ENCODE measurements at places on chromosomes 7 and 10. TPM values are rescaled to one million over a fixed set of nuclear protein-coding genes. Genes with fewer than 3 reads are reported as not detected.

DNA sequence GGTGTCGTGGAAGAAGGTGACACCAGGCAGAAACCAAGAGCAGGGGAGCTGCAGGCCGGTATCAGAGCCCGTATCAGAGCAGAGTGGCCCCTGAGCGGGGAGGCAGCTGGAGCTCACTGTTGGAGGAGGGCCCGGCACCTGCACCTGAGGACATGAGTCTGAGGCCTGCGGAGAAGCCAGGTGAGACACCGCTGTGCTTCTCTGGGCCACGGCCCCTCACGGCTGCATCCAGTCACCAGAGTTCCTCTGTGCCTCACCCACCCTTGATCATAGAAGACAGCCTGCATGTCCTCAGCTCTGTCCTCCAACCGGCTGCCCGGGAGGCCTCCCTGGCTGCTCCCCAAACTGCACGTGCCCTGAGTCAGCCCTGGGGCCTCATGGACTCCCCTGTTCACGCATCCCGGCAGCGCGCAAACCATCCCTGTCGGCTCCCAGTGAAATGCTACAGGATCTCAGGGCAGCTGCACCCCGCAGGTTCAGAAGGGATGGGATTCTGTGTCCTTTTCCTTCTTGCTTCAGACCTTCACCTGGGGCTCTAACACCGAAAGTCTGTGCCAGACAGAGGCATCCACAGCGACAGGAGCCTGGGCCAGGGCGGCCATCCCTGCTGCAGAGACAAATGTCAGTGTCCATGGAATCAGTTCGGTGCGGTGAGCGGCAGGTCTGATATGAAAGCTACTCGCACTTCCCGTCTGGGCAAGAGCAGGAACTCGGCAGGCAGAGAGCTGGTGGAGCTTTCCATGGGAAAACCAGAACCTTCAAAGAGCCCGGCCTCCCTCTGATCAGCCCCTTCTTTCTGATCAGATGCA is 111.9 kb upstream of the FAM20C start:
- no peak overlapping the region for H3K27ac ChIP-seq
- no peaks in the 10 kb centered on the region for H3K4me1 ChIP-seq
- H3K36me3 ChIP-seq = no peaks in the 10 kb centered on the region
- DNase-seq = no peak

GRCh38 chr7:86968618-86969017 is 90.8 kb downstream of the ELAPOR2 start:
- no peak for DNase-seq
- H3K4me3 ChIP-seq = no peak overlapping the region
- no peaks in the 10 kb centered on the region for H3K36me3 ChIP-seq
- no peaks in the 10 kb centered on the region for H3K4me1 ChIP-seq
- H3K27ac ChIP-seq = no peak overlapping the region
- no peaks in the 10 kb centered on the region for H3K27me3 ChIP-seq

The ATOH7 gene
- 0.05 TPM for total RNA-seq

The SYT15 gene
- total RNA-seq = 0.80 TPM

GRCh38 chr10:96618653-96619052 is 31.8 kb upstream of the TM9SF3 start:
- no peak overlapping the region for H3K4me3 ChIP-seq
- H3K27me3 ChIP-seq = no peaks in the 10 kb centered on the region
- H3K36me3 ChIP-seq = no peaks in the 10 kb centered on the region
- no peak for DNase-seq

DNA sequence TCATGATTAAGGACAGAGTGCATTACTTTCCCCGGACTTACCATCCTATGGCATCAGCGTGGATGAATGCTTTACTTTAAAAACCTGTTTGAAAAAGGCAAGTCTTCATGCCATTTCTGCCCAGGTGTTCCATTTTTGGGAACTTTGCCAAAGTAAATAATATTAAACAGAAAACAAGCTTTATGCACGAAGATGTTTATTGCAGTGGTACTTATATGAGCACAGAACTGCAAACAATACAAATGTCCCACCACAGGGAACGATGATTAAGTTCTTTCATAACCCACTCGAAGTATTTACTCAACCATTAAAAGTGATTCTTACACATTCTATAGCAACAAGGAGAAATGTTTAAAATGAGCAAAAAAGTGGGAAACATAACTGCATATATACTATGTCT is 109.7 kb upstream of the GDF10 start:
- H3K27ac ChIP-seq = no peak overlapping the region
- H3K36me3 ChIP-seq = no peaks in the 10 kb centered on the region
- H3K4me1 ChIP-seq = no peaks in the 10 kb centered on the region
- DNase-seq = no peak
- H3K27me3 ChIP-seq = no peaks in the 10 kb centered on the region
- no peak overlapping the region for H3K4me3 ChIP-seq

GRCh38 chr10:87850742-87851205 is 12.6 kb downstream of the KLLN start:
- H3K36me3 ChIP-seq = no peaks in the 10 kb centered on the region
- no peak overlapping the region for H3K27ac ChIP-seq
- no peak overlapping the region for H3K4me3 ChIP-seq
- no peaks in the 10 kb centered on the region for H3K27me3 ChIP-seq

The SEMA3D gene
- total RNA-seq = 1.3 TPM

The TACR2 gene
- 0.05 TPM for total RNA-seq

The CDH23 gene
- total RNA-seq = 9.1 TPM

The DUS4L gene
- 7.6 TPM for total RNA-seq

DNA sequence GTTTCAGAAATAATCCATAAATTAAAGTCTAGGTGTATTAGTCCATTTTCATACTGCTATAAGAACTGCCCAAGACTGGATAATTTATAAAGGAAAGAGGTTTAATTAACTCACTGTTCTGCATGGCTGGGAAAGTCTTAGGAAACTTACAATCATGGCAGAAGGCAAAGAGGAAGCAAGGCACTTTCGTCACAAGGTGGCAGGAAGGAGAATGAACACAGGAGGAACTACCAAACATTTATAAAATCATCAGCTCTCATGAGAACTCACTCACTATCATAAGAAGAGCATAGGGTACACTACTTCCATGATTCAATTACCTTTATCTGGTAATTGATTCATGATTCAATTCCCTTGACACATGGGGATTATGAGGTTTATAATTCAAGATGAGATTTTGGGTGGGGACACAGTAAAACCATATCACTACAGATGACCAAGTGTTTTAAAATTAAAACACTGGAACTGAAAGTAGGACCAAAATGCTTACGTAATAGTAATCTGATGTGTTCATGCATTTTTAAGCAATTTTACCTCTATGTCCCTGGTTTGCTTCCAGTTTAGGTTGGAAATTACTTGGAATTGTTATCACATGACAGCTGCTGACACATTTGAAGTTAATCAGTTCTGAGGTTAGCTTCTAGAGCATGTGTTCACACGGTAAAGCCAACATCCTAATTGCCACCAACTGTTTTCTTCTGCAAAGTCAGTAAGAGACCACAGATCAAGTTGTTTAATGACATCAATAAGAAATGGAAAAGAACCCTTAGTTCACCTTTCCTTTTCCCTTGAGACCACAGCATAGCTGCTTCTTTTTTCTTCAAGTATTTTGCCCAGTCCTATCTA is 48.4 kb upstream of the SEMA3C start:
- no peaks in the 10 kb centered on the region for H3K36me3 ChIP-seq
- no peak overlapping the region for H3K27ac ChIP-seq
- H3K4me1 ChIP-seq = no peaks in the 10 kb centered on the region
- no peak for DNase-seq
- H3K4me3 ChIP-seq = no peak overlapping the region
- no peaks in the 10 kb centered on the region for H3K27me3 ChIP-seq

The MOGAT3 gene
- not detected for total RNA-seq

The ZP3 gene
- total RNA-seq = 1.6 TPM

DNA sequence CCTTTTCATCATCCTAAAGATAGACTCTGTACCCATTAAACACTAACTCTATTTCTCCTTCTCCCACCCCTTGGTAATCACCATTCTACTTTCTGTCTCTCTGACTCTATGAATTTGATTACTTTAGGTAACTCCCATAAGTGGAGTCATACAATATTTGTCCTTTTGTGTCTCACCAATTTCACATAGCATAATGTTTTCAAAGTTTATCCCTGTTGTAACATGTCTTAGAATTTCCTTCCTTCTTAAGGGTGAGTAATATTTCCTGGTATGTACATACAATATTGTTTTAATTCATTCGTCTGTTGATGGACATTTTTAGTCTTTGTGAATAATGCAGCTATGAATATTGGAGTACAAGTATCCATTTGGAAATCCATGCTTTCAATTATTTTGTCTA is 50.9 kb upstream of the CDCA7L start:
- no peaks in the 10 kb centered on the region for H3K36me3 ChIP-seq
- no peak overlapping the region for H3K4me3 ChIP-seq
- DNase-seq = no peak

- H3K27me3 ChIP-seq = no peaks in the 10 kb centered on the region
- no peaks in the 10 kb centered on the region for H3K36me3 ChIP-seq
- H3K4me1 ChIP-seq = no peaks in the 10 kb centered on the region
- DNase-seq = no peak
- H3K4me3 ChIP-seq = no peak overlapping the region
These were observed 542.3 kb upstream of the NRP1 start for GRCh38 chr10:33876584-33877400.

- no peak overlapping the region for H3K4me3 ChIP-seq
- no peak overlapping the region for H3K27ac ChIP-seq
- no peaks in the 10 kb centered on the region for H3K36me3 ChIP-seq
- no peaks in the 10 kb centered on the region for H3K4me1 ChIP-seq
- no peaks in the 10 kb centered on the region for H3K27me3 ChIP-seq
These were observed 205.6 kb downstream of the AUTS2 start for GRCh38 chr7:69803699-69804516.

DNA sequence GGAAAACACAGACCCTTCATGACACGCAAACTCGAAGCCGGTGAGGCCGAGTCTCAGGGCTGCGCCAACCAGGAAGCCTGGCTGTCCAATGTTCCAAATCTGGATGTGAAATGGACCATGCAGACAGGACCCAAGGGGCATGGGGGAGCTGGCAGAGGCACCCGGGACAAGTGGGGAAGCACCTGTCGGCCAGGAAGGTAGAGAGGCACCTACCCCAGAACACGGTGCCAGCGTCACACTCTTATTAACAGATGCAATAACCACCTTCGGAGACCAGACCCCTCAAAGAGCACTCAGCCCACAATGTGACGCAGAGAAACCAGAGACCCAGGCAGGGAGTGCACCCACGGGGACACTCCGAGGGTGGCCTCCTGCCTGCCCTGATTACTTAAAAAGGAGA is 88.3 kb upstream of the PDGFA start:
- no peak for DNase-seq
- H3K4me1 ChIP-seq = peaks cover 65% of the 10 kb centered on the region
- no peaks in the 10 kb centered on the region for H3K27me3 ChIP-seq
- peak overlapping the region; percentile 49 for H3K27ac ChIP-seq
- H3K4me3 ChIP-seq = no peak overlapping the region

The GFRA1 gene
- 5.0 TPM for total RNA-seq

Data from thymus (tissue), 14 donors.